Stimulated activated CD8-positive, alpha-beta memory T cell treated with anti-CD3 and anti-CD28 coated beads, Interleukin-4, amount 100 ng/mL, for 4 hours (primary cell): ENCODE measurements at places on chromosomes 5 and 9.

- DNase-seq: no peak
Observed at GRCh38 chr5:61232490-61233050, 70.3 kb upstream of the SMIM15 start.

DNA sequence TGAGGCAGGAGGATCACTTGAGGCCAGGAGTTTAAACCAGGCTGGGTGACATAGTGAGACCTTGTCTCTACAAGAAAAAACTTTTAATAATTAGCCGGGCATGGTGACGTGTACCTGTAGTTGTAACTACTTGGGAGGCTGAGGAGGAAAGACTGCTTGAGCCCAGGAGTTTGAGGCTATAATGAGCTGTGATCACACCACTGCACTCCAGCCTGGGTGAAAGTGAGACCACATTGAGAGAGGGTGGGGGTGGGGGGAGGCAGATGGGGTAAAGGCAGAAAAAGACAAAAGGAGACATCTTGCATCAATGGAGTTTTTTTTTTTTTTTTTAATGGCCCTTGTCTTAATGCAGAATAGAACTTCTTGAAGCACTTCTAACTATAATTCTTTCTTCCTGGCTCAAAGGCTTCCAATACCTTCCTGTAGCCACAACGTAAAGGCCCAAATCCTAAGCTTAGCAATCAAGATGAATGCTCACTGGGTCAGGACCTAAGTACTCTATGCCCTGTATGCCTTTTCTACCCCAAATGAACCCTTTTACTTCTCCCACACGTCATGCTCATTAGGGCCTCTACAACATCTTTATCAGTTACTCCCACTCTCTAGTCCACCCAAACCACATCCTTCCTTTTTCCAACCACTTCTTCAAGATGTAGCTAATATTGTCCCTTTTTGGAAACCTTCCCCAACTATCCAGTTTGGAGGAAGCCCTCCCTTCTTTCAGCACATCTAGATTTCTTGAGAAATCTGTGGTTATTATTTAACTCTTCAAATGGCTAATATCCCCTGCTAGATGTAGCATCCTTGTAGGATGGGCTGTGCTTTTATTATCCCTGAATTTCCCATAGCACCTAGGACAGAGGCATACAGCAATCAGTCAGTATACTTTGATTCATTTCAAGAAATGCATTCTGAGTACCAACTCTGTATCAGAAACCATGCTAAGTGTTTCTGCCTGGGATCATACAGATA lies 40.8 kb downstream of the CSF2 start:
- no peak for DNase-seq

DNA sequence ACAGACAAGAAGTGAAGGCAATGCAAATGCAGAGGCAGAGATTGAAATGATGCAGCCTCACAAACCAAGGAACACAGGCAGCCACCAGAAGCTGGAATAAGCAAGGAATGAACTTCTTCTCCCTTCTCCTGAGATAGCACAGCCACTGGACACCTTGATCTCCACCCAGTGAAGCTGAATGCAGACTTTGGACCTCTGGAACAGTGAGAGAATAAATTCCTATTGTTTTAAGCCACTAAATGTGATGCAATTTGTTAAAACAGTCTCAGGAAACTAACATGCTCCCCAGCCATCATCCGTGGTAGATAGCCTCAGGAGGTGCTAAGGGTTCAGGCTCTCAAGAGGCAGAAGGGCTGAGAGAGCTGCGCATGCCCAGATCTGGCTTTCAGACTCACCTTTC lies 512.2 kb upstream of the ZNF608 start:
- no peak for DNase-seq

DNA sequence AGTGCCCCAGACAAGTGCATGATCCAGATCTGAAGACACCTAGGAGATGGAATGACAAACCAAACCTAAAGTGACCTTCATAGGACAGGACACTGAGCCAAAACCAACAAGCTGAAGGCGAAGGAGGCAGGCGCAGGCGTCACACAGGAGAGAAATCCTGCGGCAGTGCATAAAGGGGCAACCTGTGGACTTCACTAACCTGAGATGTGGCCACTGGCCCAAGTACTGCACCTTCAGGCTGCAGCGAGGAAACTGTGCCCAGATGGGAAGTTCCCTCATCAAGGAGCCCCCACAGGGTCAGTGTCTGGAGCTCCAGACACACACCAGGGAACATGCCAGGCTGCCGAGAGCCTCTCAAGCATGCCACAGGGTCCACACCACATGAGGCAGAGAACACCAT lies 3.7 kb downstream of the IPPK start:
- DNase-seq: no peak

- no peak for DNase-seq
Observed at GRCh38 chr5:173056783-173057061, 570 bp downstream of the CREBRF start.

DNA sequence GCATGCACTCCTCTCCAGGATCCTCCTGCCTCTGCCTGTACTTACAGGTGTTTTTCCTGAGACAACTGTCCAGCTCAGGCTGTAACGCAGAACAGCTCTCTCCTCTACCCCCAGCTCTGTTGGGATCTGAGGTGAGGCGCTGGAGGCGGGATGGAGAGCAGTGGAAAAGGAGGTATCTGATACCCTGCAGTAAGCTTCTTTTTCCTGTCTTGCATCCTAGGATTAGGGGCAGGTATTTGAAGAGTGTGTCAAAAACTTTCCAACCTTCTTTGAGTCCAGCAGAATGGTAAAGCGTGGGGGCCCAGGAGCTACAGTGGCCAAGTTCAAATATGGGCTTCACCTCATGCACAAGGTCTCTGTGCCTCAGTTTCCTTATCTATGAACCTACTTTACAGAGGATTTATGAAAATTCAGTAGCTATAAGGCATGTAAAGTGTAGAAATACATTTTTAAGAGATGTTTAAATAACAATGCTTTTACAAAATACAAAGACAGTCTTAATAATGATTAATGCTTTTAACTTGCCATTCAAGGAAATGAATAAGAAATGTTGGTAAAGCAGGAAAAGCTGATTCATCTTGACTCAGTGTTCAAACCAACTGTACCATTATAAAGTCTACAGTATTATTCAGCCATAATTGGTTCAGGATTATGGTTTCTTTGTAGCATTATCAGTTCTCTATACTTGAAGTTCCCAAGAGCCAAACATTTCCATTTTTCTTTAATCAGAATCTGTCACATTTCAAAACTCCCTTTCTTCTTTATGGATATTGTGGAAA lies 26.1 kb downstream of the MAP1B start:
- DNase-seq: no peak

DNA sequence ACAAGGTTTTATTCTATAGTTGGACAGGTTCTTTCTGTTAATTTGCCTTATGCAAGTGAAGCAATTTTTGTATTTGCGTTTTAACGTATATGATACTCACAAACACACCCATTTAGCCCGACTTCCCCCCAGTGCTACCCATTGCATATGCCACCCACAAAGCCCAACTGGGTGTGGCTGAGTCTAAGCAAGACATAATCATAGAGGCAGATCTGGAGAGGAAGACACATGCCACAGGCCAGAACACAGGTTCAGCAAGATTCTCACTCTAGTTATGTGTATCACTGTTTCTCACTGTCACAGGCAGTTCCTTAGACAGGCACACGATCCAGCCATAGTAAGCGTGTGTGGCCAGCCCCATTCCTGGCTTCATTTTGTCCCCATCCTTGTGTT lies 29.0 kb upstream of the PUM3 start:
- no peak for DNase-seq

GRCh38 chr5:143642791-143643190 lies 169.2 kb upstream of the HMHB1 start:
- DNase-seq: no peak

GRCh38 chr9:80804873-80805272 lies 884.5 kb downstream of the TLE1 start:
- no peak for DNase-seq

DNA sequence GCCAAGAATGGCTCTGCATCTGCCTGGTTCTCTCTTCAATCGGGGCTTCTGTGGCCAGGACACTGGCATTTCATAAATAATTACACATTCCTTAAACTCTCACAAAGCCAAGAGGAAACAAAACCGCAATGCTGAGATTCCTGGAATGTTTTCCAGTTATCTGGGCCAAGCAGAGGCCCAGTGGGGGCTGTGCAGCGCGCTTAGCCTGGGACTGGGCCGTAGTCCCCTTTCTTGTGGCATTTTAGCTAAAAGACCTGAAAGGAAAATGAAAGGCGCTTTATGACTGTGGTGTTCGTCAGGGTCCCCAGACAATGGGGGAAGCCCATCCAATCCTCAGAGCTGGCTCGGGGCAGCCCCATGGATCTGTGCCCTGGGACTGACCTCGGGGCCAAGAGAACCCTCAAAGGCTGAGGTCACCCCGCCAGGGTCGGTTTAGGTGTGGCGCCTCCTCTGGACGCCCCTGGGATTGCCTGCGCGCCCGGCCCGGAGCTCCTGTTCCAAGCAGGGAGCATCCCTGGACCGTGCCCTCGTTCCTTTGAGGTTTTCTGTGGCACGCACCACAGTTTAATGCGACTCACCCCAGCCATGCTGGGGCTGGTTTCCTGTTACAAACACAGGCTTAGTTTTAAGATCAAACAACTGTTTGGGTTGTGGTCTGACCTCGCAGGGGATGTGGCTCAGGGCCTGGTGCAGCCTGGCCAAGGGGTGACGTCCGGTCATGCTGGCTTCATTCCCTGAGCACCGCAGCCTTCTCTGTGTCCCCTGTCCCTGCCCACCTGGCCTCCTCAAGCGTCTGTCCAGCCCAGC lies 51.5 kb upstream of the NKD2 start:
- no peak for DNase-seq
